ENCODE measurements at places on chromosomes 7 and 10.

DNA sequence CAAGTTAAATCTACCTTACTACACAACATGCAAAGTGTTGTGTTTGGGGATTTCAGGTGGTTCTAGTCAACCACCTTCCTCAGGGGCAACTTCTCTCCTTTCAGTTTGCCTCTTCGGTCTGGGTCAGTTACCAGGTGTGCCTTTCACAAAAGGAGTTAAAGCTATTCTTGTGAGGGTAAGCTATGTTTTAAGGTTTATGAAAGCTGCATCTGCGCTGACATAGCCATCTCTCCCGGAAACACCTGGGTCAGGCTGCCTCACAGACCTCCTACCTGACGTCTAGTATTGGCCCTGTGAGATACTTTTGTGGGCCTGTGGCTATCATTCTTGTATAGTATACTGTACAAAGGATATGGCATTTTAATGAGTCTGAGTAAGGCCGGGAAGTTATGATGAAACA is 67.7 kb upstream of the ITGA8 start:
- no peak for DNase-seq

GRCh38 chr10:130470286-130470685 is 334.1 kb downstream of the GLRX3 start:
- no peak for DNase-seq

GRCh38 chr7:24734306-24734705 is 23.0 kb downstream of the GSDME start:
- no peak for DNase-seq

GRCh38 chr7:20310963-20311742 is 19.5 kb upstream of the ITGB8 start:
- no peak for DNase-seq

DNA sequence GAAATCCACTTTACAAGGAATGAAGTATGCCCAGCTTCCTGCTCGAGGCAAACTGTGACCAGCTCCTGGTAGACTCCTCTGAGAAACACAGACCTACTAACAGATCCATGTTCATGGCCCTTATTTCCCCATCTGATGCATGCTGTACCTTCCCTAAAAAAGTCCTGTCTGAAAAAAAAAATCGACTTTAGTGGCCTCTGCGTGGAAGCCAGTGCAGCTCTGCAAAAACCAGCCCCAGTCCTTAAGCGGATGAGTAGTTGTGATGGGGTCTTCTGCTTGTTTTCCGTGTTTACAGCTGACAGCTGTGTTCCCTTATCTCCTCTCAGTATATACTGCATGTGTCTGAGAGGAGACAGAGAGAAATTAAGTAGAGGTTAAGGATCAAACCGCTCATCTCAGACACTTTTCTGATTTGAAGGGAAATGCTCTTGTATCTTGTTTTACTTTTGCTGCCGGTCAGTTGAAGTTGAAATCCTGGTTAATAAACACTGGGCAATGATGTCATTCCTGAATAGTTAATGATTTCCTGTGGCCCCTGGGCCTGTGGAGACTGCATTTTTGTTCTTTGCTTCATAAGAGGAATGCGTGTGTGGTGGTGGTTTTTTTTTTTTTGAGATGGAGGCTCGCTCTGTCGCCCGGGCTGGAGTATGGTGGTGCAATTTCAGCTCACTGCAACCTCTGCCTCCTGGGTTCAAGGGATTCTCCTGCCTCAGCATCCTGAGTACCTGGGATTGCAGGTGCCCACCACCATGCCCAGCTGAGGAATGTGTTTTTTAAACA is 67.6 kb downstream of the DOCK1 start:
- no peak for DNase-seq

DNA sequence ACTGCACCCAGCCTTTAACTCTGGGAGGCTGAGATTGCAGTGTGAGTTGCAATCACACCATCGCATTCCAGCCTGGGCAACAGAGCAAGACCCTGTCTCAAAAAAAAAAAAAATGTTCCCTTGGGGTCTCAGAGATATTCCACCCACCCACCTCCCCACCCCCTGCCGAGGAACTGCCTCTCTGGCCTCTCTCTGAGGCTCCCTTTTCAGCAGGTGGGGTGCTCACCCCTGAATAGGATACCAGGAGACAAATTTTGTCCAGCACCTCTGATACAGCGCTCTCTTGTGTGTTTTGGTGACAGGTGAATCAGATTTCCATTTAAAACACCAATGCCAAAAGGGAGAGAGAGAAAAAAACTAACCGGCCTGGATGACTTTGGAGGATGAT is 92.6 kb upstream of the KIF5B start:
- DNase-seq, result no peak

DNA sequence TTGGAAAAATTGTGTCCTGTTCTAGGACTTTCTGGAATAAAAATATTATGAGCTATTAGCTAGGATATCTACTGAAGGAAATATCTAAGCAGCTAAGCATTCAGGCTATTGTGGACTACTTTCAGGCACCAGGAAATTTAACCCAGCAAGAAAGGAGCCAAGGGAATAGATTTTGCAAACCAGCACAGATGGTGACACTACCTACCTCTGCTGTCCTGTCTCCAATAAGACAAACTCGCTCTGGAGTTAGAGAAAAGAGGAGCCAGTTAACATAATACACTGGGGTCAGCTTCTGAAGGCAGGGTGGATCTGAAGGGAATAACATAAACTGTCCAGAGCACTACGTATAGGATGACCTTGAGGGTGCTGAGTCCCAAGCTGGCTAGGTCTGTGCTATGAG is 223.7 kb upstream of the PRSS58 start:
- DNase-seq, result no peak

- DNase-seq, result no peak
Measured at GRCh38 chr7:51009716-51010496, 227.2 kb upstream of the GRB10 start.

- no peak for DNase-seq
Measured at GRCh38 chr7:128939075-128939860, 1.5 kb downstream of the IRF5 start.

GRCh38 chr10:68562661-68563570 is 2.8 kb downstream of the TET1 start:
- DNase-seq, result no peak

- no peak for DNase-seq
Measured at GRCh38 chr10:77056650-77057049, 581.0 kb downstream of the KCNMA1 start.

DNA sequence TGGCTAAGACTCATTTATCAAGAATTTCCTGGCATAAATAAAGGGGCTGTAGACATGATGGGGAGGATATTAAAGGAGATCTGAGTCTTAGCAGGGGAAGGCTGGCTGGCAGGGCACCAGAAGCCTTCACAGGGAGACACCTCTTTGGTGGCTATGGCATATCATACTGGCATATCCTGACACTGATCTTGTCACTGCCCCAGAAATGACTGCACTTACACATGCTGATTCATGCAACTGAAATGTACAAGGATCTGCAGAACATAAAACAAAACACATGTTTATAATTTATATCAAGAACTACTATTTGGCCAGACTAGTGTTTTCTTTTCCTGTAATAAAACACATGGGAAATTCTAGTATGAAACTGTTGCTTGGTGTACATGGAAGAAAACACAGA is 5.5 kb upstream of the LIPN start:
- no peak for DNase-seq

All from T-helper 17 cell (primary cell).